ENCODE measurements at places on chromosomes 13 and 19.

DNA sequence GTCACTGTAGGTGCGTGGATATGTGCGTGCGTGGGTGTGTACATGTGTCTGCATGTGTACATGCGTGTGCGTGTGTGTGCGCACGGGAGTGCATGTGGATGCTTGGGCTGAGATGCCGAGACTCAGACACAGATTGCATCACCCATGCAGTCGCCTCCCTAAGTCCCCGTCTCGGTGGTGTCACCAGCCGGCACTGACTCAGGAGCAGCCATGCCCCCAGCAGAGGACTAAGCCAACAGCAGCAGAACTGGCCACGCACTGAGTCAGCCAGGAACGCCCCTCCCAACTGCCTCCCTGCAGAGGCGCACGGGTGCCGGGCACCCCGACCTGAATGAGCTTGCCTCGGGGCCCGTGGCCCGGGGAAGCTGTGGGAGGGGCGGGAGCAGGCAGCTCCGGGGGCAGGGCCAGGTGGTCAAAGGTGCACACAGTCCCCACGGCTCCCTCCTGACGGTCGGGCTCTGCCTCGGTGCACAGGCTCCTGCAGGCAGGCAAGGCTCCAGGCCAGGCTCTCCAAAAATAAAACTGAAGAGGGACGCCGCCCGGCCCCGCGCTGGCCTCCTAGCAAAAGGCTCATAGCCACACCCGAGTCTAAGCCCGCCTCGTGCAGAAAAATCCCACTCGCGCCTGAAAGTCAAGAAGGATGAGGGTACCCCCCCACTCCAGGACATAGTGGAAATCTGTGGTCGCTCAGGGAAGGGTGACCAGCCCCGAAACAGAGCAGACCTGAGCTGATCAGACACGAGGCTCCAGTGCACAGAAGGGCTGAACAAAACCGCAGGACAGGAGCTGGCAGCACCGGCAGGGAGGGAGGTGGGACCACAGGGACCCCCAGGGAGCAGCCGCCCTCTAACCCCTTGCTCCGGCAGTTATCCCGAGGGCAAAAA lies 49.2 kb downstream of the GADD45B start:
- no peak for DNase-seq

DNA sequence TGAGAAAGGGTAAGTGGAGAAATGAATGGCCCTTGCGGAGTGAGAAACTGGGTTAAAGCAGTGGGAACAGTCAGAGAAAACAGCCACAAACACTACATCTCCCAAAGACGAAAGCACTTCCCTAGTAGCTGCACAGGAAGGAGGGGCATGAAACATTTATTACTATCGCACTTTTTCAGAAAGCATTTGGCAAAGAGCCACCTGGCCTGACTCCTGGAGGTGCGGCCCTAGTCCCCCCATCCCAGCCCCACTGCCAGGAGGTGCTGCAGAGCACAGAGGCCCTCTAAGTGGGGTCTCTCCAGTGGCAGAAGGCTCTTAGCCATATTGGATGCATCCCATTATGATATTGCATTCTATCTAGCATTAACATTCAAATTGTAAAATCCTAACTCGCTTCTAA lies 55.8 kb downstream of the MTMR6 start:
- no peak for DNase-seq

GRCh38 chr13:70237131-70237530 lies 128.9 kb upstream of the KLHL1 start:
- no peak for DNase-seq

- no peak for DNase-seq
Observed at GRCh38 chr19:40601134-40601974, at the start of gene LTBP4. TSS of gene LTBP4 (plus strand) at chr19:40601369. CDS start at chr19:40601388, 19 bp downstream.

DNA sequence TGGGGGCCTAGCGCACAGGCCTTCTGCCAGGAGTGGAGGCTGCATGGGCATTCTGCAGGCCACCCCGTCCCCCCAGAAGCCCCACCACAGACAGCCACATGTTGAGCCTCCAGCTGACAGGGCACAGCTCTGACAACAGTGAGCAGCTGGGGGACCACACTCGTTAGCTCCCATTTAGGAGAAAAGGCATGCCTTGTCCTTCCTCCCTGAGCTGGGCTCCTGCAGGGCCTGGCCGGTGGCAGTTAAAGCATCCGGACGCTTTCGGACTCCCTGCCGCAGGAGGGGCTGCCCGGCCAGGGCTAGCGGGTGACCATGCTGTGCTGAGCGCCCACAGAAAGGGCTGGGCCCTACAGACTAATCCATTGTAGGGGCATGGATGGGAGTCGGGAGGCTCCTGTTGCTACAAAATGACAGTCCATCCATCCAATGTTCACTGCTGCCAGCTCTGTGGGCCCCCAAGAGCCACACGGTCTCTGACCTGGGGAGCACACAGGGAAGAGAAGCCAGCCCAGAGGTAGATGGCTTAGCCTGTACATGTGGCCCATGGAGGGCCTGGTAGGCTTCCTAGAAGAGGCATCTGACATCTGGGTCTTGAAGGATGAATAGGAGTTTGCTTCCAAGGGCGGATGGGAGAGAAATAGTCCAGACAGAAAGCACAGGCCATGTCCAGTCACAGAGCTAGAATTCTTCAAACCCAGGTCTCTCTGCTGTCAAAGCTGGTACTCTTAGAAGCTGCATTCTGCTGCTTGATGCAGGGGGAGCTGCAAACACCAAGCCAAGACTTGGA lies 116.5 kb upstream of the VSTM2B start:
- no peak for DNase-seq

- DNase-seq, result no peak
Observed at GRCh38 chr19:13670846-13671245, 93.5 kb upstream of the MRI1 start.

GRCh38 chr13:26756961-26757360 lies 3.6 kb downstream of the GPR12 start:
- DNase-seq, result no peak

DNA sequence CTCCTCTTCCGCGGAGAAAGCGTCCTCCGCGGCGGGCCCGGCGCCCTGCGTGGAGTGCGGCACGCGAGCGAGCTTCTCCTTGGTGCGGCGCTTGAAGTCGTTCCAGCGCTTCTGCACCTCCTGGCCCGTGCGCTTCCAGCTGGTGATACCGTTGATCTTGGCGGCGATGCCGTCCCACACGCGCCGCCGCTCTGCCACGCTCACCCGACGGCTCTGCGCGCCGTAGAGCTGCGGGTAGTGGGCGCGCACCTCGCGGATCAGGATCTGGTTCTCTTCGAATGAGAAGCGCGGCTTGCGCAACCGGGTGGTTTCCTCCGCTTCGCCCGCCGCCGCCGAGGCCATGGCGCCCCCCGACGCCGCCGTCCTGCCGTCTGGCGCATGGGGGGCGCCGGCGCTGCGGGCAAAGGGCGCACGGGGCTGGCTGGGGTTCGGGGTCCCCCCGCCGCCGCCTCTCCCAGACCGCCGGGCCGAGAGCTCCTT lies 941 bp downstream of the MYPOP start:
- DNase-seq, result no peak

DNA sequence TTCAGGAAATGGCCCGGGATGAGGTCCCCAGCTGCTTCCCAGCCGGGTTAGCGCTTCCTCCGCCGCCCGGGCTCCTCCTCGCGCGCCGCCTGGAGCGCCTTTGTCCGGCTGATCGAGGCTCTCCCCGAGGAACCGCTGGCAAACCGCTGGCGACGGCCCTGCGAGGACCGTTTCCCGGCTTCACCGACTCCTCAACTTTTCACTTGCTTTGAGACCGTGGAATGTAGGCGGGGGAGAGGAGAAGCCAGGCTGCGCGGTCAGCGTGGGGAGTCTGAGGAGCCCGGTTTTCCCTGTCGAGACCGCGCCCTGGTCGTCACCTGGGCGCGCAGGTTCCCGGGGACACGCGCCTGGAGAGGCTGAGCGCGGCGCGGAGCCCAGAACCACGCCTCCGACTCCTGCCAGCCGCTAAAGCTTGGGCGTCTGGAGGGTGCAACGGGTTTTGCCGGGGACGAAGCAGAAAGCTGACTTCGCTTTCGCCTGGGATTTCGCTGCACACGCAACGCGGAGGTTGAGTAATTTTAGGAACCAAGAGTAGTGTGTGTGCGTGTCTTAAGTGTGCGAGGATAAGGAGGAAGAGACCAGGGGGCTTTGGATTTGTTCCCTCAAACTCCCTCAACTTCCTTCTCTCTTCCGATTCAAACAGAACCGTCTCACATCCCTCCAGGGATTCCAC lies 7.3 kb upstream of the DGKH start:
- peak; percentile 32 for DNase-seq

GRCh38 chr19:46475986-46476385 lies 4.6 kb upstream of the PNMA8A start:
- DNase-seq, result no peak

GRCh38 chr13:40503011-40503410 lies 163.4 kb downstream of the FOXO1 start:
- no peak for DNase-seq
